ENCODE measurements at places on chromosomes 16 and 17.

- no peak for DNase-seq
These were observed 358.5 kb upstream of the PMFBP1 start for GRCh38 chr16:72530434-72530833.

GRCh38 chr16:80973991-80974390 lies 32.7 kb downstream of the CMC2 start:
- DNase-seq = no peak

DNA sequence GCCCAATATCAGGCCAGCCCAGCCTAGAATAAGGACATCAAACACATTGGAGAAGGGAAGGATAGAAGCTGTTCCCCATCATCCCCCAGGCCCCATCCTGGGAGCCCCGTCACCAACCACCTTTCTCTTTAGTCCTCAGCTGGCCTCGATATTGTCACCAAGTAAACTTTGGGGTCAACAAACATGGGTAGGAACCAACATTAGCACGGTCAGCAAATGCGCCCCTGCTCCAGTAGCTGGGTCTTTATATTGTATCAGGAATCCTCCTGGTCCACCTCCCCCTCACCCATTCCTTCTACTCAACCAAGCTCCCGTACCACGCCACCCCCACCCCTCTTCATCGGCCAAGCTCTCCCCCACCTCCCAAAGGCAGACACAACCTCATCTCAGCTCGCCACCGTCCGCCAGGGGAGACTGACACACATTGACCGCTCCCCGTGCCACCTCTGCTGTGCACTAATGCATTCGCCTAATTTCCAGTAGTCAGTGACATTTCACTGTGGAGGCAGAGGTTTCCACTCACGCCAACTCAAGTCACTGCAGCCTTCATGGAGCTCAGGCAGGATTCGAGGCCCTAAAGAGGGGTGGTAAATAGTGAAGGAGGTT lies 20.7 kb upstream of the CBX2 start:
- DNase-seq = no peak

- no peak for DNase-seq
These were observed 27.0 kb downstream of the ASIC2 start for GRCh38 chr17:33266116-33266515.

DNA sequence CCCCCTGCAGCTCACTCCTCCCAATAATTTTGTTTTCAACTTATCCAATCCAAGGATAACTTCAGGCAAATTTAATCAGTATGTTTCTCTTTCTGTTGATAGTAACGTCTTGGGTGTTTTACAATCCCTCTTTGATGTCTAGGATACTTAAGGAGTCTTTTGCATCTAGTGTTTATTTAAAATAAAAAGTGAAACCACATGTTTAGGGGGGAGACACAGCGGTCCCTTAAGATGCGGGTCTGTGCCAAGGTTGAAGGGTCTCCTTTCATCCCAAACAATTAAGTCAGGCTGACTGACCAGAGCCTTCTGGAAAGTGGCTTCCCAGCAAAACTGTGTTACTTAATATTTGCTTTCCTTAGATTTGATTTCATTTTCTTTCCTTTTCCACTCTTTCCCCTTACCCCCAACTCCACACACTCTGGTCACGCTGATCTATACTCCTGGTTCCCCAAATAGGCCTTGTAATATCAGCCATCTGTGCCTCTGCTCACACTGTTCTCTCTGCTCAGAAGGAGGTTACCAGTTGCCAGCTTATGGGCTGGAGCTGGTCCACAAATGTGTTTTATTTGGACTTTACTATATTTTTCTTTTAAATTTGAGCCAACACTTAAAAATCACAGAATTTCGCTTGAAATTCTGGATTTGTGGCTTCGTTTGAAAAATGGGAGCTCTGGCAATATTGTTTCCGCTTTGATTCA lies 11.2 kb downstream of the ANKS4B start:
- DNase-seq = no peak

- no peak for DNase-seq
These were observed 215.9 kb upstream of the TNRC6C start for GRCh38 chr17:77742579-77742978.

Measured in Jurkat, Clone E6-1 (cell line).